ENCODE measurements at places on chromosomes 1 and 21.
A peak's percentile ranks its signal among the peaks of the same experiment; 100 is the strongest.

DNA sequence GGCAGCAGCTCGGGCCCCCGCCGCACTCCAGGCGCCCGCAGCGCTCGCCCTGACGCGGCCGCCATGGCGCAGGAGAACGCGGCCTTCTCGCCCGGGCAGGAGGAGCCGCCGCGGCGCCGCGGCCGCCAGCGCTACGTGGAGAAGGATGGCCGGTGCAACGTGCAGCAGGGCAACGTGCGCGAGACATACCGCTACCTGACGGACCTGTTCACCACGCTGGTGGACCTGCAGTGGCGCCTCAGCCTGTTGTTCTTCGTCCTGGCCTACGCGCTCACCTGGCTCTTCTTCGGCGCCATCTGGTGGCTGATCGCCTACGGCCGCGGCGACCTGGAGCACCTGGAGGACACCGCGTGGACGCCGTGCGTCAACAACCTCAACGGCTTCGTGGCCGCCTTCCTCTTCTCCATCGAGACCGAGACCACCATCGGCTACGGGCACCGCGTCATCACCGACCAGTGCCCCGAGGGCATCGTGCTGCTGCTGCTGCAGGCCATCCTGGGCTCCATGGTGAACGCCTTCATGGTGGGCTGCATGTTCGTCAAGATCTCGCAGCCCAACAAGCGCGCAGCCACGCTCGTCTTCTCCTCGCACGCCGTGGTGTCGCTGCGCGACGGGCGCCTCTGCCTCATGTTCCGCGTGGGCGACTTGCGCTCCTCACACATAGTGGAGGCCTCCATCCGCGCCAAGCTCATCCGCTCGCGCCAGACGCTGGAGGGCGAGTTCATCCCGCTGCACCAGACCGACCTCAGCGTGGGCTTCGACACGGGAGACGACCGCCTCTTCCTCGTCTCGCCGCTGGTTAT is 2.8 kb downstream of the KCNJ9 start:
- DNase-seq, result peak; percentile 68

- DNase-seq, result no peak
Measured at GRCh38 chr1:15639262-15639661, 22.0 kb downstream of the DDI2 start.

- DNase-seq, result no peak
Measured at GRCh38 chr1:23244256-23244761, 27.0 kb upstream of the HTR1D start.

DNA sequence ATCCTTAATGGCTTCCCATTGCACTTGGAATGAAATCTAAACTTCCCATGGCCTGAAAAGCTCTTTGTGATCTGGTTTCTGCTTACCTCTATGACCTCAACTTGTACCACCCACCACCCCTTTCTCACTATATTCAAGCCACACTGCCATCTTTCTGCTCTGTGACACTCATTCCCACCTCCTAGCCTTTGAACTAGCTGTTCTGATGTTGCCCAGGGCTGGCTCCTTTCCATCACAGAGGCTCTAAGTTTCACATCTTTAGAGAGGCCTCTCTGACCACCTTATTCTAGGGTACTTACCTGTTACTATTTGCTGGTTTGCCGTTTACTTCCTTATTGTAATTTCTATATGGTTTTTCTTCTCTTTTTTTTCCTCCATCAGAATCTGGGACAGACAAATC is 4.2 kb downstream of the MPZL1 start:
- DNase-seq, result no peak

DNA sequence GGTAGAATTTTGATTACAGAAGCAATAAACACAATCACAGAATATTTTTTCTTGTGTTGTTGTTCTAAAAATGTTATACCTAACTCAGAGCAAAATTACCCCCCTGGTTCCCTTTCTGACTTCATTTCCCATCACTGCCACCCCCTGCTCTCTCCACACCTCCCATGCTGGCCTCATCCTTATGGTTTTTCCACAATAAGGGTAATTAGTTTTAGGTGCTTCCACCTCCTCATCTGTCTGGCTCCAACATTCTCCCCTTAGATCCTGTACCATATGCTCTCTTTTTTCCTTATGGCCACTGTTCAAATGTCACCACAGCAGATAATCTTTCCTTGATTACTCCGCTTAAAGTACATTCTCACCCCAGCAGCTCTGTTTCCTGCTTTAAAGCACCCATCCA is 2208.6 kb downstream of the MRPL39 start:
- no peak for DNase-seq

DNA sequence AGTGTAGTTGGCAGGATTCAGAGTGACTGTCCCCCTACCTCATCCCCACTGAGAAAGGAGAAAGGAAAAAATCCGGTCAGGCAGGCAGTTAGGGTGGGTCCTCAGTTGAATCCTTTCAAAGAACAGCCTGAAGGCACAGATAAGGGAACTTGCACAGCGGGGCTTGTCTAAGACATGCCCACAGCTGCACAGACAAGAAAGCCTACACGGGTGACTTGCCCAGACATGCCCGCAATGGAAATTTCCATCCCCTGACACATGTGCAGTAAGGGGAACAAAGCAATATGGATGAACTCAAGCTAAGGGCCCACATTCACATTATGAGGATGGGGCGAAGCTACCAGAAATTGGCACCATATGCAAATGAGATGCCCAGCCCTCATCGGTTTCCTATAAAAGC is 82.5 kb downstream of the DESI2 start:
- DNase-seq, result no peak

- DNase-seq, result no peak
Measured at GRCh38 chr1:61606448-61607312, 118.3 kb downstream of the TM2D1 start.

DNA sequence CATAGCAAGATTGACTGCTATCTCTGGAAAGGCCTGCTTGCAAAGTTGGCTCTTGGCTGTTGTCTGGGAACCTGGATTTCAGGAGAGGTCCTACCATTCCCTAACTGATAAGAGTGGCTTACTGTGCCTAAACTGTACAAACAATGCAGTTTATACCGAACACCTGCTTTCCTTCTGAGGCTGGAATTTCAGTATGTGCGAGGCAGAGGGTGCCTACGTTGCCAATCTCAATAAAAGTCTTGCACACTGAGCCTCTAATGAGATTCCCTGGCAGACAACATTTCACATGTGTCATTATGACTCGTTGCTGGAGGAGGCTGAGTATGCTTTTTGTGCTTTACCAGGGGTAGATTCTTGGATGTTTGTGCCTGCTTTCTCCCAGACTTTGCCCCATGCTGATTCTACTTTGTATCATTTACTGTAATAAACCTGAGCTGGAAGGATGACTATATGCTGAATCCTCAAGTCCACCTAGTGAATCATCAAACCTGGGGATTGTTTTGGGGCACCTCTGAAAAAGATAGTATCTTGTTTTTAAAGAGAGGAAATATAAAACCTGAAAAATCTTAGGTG is 58.9 kb upstream of the GNG4 start:
- DNase-seq, result no peak

GRCh38 chr1:197269053-197269452 is 1.0 kb downstream of the CRB1 start:
- no peak for DNase-seq

DNA sequence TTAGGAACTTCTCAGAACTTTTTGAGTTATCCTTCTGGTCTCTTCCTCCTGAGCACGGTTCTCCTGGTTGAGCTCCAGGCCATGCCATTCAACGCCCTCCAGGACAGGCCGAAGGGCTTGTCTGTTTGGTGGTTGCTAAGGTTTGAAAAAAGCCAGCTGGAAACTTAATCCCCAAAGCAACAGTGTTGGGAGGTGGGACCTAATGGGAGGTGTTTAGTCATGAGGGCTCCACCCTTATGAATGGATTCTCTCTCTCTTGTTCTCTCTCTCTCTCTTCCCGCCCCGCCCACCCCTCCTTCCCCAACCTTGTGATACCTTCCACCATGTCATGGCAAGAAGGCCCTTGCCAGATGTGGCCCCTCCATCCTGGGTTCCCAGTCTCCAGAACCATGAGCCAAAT is 829 bp downstream of the KCNE1 start:
- DNase-seq, result no peak

GRCh38 chr21:40445349-40445921 is 401.5 kb downstream of the DSCAM start:
- no peak for DNase-seq

GRCh38 chr1:39755965-39756659 is 15.0 kb downstream of the OXCT2 start:
- no peak for DNase-seq

DNA sequence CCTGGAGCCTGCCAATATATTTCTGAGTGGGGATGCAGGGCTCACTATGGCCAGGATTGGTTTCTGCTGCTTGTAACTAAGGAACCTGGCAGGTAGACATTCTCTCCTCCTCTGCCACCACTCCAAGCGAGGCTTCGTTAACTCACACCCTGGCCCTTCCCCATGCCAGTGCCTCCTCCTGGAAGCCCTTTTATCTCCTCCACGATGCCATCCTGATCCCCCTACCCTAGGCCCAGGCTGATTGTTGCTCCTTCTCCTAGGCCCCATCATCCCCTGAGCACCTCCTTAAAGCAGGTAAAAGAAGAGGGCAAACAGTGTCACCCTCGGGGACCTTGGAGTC is 118.5 kb downstream of the DMRTB1 start:
- DNase-seq, result no peak

GRCh38 chr1:202279806-202280205 is 61.9 kb downstream of the UBE2T start:
- no peak for DNase-seq

DNA sequence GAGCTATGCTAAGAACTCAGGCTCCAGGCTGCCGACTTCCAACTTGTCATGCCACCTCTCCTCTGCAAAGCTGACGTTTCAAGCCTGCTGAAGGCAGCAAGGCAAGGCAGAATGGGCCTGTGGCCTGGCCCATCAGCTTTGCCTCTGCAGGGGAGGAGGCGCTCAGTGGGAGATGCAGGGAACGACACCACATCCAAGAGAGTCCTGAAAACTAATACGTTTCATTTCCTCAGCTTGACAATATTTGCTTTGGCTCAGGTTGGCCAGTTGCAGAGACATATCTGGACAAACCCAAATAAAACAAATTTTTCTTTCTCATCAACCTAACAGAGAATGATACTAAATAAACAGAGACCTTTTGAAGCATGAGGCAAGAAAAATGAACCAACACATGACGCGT is 35.3 kb downstream of the BEND5 start:
- no peak for DNase-seq

DNA sequence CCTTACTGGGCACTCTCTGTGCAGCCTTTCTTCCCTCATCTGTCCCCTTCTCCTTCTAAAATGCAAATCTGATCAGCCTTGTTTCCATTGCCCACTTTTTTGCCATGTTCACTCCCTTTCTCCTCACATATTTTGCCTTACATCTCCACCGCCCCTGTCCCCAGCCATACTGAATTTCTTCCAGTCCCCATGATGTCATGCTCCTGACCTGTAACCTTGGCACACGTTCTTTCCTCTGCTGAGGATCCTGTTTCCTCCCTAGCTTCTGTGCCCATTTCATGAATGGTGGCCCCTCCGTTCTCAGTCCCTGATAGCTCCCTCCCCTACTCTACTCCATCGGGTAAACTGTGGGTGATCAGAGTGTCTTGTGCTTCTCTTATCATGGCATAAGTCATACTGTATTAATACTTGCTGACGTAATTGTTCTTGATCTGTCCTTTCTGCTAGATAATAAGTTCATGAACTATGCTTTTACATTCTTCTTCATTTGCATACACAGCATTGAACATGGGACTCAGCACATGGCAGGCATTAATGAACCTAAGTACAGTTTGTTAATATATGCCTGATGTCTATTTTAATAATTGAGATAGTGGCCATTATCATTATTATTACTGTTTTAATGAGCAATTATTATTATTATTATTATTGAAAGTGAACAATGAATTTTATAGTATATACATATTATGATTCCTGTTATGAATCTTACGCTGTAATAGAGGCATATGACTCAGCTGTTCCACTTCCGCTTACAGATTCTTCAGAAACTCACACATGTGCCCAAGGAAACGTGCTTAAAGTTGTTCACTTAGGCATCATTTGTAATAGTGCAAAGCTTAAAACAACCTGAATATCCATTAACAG is 28.5 kb downstream of the MAP3K21 start:
- no peak for DNase-seq

DNA sequence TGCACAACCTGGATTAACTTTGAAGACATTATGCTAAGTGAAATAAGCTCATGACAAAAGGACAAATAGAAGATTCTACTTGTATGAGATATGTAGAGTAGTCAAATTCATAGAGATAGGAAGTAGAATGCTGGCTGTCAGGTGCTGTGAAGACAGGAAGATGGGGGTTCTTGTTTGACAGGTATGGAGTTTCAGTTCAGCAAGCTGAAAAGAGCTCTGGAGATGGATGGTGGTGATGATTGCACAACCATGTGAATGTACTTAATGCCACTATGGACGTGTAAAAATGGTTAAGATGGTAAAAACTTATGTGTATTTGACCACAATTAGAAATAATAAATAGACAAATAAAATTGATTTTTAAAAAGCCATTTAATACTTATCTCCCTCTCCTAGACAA is 169.8 kb upstream of the DUSP10 start:
- DNase-seq, result no peak

GRCh38 chr1:37036667-37037053 is 2.3 kb upstream of the GRIK3 start:
- no peak for DNase-seq

- DNase-seq, result no peak
Measured at GRCh38 chr21:34362670-34363069, 1.1 kb upstream of the KCNE2 start.

DNA sequence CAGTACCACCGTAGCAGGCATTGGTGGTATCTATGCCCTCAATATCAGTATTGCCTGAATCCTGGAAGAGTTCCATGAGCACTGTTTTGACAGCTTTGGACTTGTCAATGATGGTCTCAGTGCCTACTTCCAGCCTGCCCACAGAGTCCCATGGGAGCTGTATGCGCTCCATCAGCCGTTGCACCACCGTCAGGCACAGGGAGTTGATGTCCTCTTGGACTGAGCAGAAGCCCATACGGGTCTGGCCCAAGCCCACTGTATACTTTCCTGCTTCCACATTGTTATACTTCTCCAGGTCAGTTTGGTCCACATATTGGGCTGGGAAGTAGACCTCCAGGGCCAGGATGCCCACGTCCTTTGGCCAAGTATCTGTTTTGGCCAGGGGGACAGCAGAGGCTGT is 4.5 kb downstream of the HMGCS2 start:
- no peak for DNase-seq

GRCh38 chr21:41143596-41144325 is 24.2 kb upstream of the BACE2 start:
- DNase-seq, result no peak

DNA sequence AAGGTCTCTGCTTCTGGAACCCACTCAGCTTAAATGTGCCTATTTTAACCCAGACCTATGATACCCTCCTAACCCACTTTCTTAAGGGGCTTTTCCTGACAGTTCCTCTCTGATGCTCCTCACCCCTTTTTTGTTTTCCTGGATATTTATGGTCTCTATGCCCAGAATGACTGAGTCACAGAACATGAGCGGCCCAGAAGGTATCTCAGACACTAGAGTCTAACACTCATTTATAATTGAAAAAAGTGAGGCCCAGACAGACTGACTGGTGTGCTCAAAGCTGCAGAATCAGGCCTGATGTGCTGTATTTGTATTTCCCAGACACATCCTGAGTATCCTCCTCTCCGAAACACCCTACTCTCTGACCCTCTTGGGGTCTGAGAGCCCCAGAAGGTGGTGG is 44.0 kb downstream of the LRRC71 start:
- DNase-seq, result no peak

GRCh38 chr1:46432781-46433327 is 38.7 kb downstream of the FAAH start:
- no peak for DNase-seq

- no peak for DNase-seq
Measured at GRCh38 chr1:94115900-94116436, 5.0 kb downstream of the ABCA4 start.
